Lower leg skin (tissue), 4 donors: ENCODE measurements at places on chromosomes 4 and X. TPM values are rescaled to one million over a fixed set of nuclear protein-coding genes. Genes with fewer than 3 reads are reported as not detected.

The NDST3 gene
- not detected for total RNA-seq

The RAB39B gene
- total RNA-seq, result 0.23 TPM

The TRIM60 gene
- not detected for total RNA-seq

DNA sequence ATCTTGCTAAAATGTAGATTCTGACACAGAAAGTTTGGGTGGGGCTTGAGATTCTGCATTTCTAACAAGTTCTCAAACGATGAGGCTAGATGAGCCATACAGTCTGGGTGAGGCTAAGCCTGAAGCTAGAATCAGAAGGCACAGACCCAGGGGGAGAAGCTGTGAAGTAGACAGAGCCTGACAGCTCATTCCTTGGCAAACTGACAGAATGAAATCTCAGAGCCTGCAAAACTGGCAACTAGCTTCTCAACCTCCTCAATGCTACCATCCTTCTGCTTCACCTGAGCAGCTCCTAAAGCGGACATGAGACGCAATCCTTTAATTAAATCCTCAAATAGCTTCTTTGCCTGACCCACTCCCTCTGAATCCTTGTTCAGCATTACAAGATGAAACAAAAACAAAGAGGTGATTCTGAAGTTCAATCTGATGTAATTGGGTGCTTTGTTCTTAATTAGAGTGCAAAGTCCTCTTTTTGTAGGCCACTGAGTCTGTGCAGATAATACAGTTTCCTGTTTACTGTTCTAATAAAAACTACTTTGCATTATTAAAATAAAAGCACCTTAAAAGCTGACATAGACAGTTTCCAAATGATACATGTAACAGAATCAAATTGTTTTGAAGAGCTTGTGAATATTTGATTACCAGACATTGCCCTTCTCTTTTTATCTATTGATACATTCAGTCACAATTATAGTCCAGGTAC lies 71.0 kb upstream of the BMP2K start:
- DNase-seq, result no peak

DNA sequence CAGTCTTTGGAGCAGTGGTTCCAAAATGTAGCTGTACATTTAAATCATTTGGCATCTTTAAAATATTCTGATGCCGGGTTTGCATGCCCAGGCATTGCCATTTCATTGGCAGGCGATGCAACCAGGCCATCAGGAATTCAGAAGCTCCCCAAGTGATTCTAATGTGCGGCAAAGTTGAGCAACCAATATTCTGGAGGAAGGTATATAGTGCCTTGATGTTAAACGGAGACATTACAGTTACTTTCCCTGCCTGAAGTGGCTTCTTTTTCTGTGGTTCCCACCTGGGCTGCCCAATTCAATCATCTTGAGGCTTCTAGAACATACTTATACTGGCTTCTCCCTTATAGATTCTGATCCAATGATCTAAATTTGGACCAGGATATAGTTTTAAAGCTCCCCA lies 68.7 kb upstream of the PGM2 start:
- DNase-seq, result peak; percentile 37

- no peak for DNase-seq
These were observed 33.5 kb downstream of the SGMS2 start for GRCh38 chr4:107858158-107858742.

GRCh38 chr4:86043755-86044592 lies 315.9 kb downstream of the MAPK10 start:
- DNase-seq, result no peak

- no peak for DNase-seq
These were observed 18.1 kb upstream of the CXCL2 start for GRCh38 chr4:74117024-74117534.

GRCh38 chr4:40185830-40186664 lies 10.8 kb upstream of the RHOH start:
- no peak for DNase-seq

GRCh38 chr4:103895876-103896465 lies 176.2 kb upstream of the TACR3 start:
- no peak for DNase-seq

The UGT8 gene
- 3.7 TPM for total RNA-seq

The ATOH1 gene
- total RNA-seq, result not detected

GRCh38 chrX:10571260-10571659 lies 49.1 kb downstream of the MID1 start:
- no peak for DNase-seq

The LRP2BP gene
- total RNA-seq, result 1.4 TPM

GRCh38 chr4:117481742-117482141 lies 396.4 kb upstream of the TRAM1L1 start:
- DNase-seq, result no peak

The ADAM29 gene
- total RNA-seq, result not detected

GRCh38 chr4:119589165-119589564 lies 39.4 kb downstream of the PDE5A start:
- DNase-seq, result no peak

GRCh38 chr4:158186815-158187214 lies 14.0 kb upstream of the GASK1B start:
- no peak for DNase-seq

- DNase-seq, result no peak
These were observed 61.0 kb downstream of the CHRNA9 start for GRCh38 chr4:40395908-40396793.

The VCX2 gene
- total RNA-seq, result not detected

- DNase-seq, result no peak
These were observed 41.3 kb upstream of the CCKAR start for GRCh38 chr4:26531491-26532116.

The SCML1 gene
- total RNA-seq, result 4.0 TPM

The ARSJ gene
- total RNA-seq, result 0.42 TPM

DNA sequence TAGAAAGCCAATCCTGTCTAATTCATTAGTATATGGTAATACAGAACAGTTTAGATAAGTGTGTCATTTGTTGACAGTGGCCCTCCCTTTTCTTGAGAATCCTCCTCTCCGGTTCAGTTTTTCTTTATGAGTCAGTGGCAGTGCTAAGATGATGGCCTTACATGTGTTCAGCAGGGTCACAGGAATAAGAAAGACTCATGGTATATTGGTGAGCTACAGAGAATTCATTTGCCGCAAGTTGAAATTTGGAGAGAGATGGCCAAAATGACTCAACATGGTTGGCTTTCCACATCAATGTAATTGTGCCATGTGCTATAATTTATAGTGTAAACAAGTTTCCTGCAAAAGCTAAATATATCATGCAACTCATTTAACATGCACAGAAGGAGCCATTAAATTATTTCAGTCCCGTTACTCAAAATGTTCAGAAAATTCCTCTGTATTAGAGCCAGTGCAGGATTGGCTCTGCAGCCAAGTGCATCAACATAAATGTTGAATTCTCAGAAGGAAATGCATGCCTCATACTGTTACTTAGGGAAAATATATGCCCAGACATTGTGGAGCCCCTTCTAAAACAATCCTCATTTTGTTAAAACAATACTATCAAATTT lies 374.3 kb downstream of the AFF2 start:
- DNase-seq, result no peak

The DMD gene
- total RNA-seq, result 26.6 TPM

The S100P gene
- 20.3 TPM for total RNA-seq

GRCh38 chr4:170414360-170414759 lies 324.6 kb upstream of the AADAT start:
- DNase-seq, result no peak

- DNase-seq, result no peak
These were observed 30.9 kb downstream of the SLAIN2 start for GRCh38 chr4:48372272-48372671.

DNA sequence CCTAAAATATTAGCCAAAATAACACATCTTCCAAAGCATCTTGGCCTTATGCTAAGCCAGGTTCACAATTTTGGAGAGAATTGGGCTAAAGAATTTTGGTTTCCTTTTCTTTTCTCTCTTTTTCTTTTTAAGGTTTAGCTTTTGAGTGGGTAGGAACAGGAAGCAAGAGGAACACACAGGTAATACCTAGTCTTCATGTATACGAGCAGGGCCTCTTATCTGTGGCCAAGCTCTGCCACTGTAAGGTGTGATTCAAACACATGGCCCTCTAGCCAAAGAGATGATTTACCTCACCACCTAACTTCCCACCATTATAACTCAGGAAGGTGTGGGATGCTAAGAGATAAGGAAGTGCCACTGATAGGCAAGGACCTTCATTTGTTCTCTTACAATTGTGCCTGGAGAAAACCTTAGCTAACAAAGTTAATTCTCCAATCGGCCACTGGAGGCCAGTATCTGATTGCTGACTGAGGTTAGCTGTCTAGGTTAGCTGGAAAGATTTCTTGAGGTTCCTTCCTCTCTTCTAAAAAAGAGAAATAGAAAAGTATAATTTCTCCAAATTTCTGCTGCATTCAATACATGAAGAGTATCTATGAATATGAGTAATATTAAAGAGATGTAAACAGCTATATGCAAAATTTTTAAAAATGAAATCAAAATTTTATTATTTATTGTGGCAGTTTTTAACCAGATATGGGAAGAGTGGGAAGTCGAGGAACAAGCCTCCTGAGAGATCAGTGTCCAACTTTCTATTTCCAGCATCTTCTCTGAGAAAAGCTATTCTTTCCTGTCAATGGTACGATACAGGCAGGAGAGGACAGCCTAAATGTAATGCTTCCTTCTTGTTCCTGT lies 30.1 kb upstream of the BBS7 start:
- no peak for DNase-seq

DNA sequence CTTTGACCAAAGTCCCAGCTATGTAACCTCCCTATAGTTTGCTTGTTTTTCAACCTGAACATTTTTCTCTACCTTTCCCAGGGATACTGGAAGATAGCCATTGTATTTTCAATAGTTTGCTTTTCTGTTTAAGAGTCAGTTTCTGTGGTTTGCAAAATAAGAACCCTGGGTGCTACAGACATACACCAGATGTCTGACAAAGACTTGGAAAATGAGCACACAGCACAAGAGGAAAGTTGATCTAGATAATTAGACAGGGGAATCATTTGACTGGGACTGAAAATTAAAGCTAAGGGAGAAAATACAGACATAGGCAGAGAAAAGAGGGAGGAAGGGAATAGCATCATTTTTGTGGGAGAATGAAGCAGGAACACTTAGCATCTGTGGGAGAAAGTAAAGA lies 218.3 kb upstream of the CNKSR2 start:
- no peak for DNase-seq

GRCh38 chrX:54171527-54172250 lies 11.4 kb downstream of the FAM120C start:
- DNase-seq, result no peak

- DNase-seq, result no peak
These were observed 155.6 kb upstream of the PITX2 start for GRCh38 chr4:110778521-110778920.

- no peak for DNase-seq
These were observed 16.1 kb upstream of the PDGFRA start for GRCh38 chr4:54213001-54213400.

The ADH1B gene
- total RNA-seq, result 331 TPM

The NEUROG2 gene
- total RNA-seq, result not detected

DNA sequence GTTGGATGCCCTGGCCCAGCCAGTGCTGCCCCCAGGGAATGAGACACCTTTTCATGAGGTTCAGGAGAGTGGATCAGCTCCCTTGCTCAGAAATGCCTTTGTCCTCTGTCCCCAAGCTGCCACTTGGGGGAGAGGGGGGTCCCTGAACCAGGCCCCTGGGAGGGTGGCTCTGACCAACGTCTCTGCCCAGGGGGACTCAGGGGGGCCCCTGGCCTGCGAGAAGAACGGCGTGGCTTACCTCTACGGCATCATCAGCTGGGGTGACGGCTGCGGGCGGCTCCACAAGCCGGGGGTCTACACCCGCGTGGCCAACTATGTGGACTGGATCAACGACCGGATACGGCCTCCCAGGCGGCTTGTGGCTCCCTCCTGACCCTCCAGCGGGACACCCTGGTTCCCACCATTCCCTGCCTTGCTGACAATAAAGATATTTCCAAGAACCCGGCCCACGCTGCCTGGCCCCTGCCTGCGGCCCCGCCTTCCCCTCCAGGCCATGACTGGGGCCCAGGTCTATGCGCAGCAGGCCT lies 7.3 kb downstream of the HGFAC start:
- no peak for DNase-seq

DNA sequence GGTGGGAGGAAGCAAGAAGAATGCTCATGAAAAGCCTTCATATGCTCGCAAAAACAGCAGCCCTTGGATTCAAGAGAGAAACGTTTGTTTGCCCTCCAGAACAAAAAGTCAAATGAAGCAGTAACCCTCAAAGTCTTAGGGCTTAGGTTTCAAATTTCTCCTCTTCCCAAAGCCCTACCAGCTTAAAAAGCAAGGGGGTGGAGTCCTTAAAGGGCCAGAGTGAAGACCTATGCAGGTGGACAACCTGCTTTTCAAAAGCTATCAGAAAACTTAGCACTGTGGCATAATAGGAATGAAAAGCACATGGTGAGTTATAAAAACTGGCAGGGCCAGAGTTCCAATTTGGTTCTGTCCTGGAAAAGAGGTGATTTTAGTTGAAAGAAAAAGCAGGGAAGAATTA lies 253.3 kb downstream of the NAP1L3 start:
- DNase-seq, result no peak

GRCh38 chr4:3384391-3384770 lies 57.4 kb upstream of the HGFAC start:
- no peak for DNase-seq

The RRH gene
- not detected for total RNA-seq

GRCh38 chrX:4277122-4277521 lies 563.7 kb upstream of the PRKX start:
- no peak for DNase-seq

DNA sequence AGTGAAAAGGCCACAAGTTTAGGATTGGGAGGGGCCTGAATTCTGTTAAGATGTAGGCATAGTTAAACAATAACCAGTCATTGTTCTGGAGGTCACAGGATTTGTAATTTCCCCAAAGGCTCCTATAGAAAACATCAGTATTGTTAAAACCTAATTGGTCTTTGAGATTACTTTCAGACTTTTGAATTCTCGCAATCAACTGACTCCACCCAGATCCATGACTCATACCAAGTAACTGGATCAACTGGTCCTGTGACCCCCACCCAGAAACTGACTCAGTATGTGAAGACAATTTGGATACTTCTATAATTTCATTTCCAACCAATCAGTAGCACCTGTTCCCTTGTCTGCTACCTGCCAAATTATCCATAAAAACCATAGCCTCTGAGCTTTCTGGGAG lies 28.4 kb downstream of the MAGEB16 start:
- peak; percentile 13 for DNase-seq

- DNase-seq, result no peak
These were observed 259.8 kb downstream of the NR3C2 start for GRCh38 chr4:148182230-148182911.

DNA sequence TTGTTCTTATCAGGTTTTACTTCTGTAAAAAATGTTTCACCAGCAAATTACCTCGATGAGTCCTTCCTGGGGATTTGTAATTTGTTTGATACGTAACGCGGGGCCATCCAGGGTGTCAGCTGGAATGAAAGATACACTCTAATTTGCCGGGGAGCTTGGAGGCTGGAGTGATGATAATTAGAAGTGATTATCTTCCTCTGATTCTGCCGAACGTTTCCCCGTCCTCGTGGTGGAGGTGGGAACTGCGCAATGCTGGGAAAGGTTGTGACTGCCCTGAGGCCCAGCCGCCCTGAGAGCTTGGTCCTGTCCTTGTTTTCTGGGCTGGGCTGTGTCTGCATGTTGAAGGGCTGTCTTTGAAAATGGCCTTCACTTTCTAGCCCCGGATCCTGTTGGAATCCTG lies 48.0 kb downstream of the SORCS2 start:
- no peak for DNase-seq

- no peak for DNase-seq
These were observed 335.5 kb downstream of the ZNF674 start for GRCh38 chrX:46209768-46210167.

The BST1 gene
- 5.9 TPM for total RNA-seq
